ENCODE measurements at places on chromosomes 4 and X.

DNA sequence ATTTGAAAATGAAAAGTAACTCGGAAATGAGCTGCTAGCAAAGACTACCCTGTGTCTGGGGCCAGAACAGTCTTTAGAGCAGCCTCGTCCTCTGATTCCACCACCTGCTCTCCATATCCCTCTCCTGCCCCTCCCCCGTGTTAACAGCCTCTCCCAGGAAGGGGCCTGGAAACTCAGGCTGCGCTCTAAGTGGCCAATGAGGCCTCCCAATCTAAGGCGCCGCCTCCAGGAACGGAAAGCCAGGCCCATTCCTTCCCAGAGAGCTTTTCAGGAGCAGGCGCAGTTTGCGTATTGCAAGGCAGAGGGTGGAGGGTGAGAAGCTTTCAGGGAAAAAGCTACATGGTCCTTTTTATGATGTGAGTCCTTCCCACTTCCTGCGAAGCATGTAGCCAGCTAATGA is 31.2 kb downstream of the RS1 start:
- DNase-seq = no peak

DNA sequence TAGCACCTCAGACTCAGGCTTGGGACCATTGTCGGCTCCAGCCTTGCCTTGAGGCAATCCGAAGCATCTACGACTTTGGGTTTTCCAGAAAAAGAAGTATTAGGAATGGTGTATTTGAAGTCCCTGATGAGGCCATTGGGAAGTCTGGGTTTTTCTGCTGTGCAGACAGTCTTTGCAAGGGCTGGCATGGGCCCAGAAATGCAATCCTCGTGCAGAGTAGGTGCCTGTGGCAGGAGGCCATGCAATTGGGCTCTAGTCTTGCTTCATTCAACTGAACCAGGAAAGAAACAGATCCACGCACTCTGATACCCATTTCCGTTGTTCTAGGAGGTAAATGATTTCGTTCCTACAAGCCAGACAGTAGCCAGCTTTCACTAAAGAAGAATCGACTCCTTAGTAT is 12.4 kb downstream of the ZFP92 start:
- DNase-seq = no peak

GRCh38 chr4:156303708-156304107 is 350.0 kb upstream of the CTSO start:
- DNase-seq = no peak

- no peak for DNase-seq
Observed at GRCh38 chr4:107379054-107379869, 340.8 kb downstream of the PAPSS1 start.

DNA sequence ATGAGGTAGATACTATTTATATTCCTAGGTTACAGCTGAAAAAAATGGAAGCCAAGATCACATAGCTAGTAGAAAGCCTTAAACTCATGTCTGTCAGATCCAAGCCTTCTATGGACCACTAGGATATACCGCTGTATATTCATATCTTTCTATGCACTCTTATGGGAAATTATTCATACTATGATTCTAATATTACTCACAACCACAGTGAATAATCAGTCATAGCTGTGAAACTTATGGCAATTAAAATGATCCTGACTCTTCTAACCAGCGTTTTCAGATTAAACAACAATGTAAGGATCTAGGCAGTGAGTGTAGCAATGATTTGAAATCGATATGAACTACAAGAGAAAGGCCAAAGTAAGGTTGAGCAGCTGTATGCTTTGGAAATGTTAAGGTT is 111.0 kb downstream of the RASGEF1B start:
- DNase-seq = no peak

DNA sequence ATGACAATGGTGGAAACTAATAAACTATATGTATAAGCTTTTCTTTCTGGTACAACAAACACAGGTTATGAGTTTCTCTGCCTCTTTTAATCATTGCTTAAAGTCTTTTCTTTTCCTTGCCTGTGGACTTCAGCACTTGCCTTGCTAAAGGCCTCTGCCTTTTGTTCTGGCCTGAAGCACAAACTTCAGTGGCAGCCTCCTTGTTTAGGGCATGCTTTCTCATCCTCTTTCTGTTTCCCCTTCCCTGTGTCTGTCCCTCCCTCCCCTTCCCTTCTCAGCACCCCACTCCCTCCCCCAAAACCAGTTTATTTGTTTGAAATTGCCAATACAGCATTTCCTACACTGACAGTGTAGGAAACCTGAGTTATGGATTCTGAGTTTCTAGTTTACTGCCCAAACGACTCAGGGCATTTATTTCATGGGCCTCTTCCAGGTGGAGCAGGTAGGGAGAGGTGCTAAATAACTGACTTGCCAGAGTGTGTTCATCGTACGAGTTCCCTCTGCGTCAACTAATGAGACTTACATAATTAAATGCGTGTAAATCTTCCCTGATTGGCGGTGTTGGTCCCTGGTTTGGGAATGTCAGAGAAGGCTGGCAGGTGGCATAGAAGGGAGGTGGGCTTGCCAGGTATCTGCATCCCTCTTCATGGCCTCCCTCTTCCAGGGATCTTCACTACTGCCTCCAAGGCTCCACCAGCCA is 311.0 kb downstream of the FBXW7 start:
- no peak for DNase-seq

Data from NCI-H526 (cell line).